Neural progenitor cell (in vitro differentiated cells): ENCODE measurements at places on chromosomes 11 and 22. TPM values are rescaled to one million over a fixed set of nuclear protein-coding genes. Genes with fewer than 3 reads are reported as not detected.

The MMP8 gene
- not detected in 2 replicates for total RNA-seq

The B3GAT1 gene
- total RNA-seq = 11.0 and 20.7 TPM in 2 replicates

The CTR9 gene
- total RNA-seq = 20.8 and 26.4 TPM in 2 replicates

The H19 gene
- not detected in 2 replicates for total RNA-seq

The HTR3B gene
- not detected in 2 replicates for total RNA-seq

The DMC1 gene
- 20.0 and 22.8 TPM in 2 replicates for total RNA-seq

The FAM118A gene
- total RNA-seq = 62.8 and 75.1 TPM in 2 replicates

The OR51A7 gene
- not detected in 2 replicates for total RNA-seq

The CTSC gene
- total RNA-seq = 94.6 and 96.4 TPM in 2 replicates

The NFAM1 gene
- total RNA-seq = 0.19 and 0.40 TPM in 2 replicates

The SMTN gene
- total RNA-seq = 14.1 and 24.0 TPM in 2 replicates

The SYT8 gene
- not detected in 2 replicates for total RNA-seq
